ENCODE measurements at places on chromosomes 7 and 10.

- DNase-seq, result no peak
Measured at GRCh38 chr7:53326634-53327033, 291.2 kb downstream of the POM121L12 start.

GRCh38 chr7:78412216-78412858, 613.8 kb downstream of the PHTF2 start:
- DNase-seq, result no peak

- no peak for DNase-seq
Measured at GRCh38 chr7:41974870-41975557, 262.0 kb downstream of the GLI3 start.

DNA sequence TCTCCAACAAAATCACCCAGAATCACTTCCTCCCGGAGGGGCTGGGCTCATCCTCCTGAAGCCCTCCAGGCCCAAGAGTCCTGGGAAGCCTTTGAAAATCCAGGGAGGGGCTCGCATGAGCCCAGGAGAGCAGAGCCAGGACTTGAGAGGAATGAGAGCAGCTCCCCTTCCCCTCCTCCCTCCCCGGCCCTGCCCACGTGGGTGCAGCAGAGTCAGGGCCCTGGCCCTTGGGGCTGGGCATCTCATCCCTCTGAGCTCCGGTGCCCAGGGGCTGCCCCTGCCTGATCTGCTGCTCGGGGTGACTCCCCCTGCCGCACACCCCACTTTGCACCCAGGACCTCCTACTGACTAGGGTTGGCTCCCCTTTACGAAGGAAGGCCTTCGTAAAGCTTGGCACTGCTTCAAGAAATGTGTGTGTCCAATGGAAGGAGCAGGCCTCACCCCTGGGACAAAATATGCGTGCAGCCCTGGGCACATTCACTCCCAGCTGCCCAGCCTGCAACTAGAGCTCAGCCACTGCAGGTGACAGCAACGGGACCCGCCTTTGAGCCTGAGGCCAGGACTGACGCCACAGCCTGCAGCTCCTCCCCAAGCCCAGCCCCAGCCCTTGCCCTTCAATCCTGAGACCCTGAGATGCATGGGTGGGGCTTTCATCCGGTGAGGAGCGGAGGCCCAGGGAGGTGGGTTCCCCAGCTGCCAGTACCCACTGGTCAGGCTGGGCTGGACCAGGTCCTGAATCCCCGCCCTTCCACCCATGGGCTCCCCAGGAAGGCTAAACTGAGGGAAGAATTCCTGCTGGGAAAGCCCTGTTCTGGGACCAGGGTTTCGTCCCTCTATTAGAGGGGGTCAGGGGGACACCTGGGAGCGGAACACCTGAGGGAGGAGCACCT, 21.8 kb downstream of the PWWP2B start:
- no peak for DNase-seq

DNA sequence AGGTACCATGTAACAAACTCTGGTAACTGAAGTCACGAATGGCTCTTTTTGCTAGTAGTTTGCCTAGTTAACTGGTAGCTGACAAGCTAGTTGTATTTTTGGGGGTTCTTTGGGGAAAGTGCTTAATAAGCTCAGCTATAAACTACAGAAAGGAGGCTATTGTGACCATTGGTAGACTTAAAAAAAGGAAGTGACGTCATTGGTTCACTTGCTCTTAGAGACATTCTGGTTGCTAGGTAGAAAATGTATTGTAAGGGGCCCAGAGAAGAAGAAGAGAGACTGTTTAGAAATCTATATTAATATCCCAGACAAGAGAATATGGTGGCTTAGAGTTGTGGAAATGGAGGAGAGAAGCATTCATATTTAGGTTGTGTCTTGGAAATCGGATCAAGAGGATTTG, 103.0 kb downstream of the NXPH1 start:
- no peak for DNase-seq

GRCh38 chr10:123651421-123652047, 14.6 kb upstream of the GPR26 start:
- DNase-seq, result no peak
